Astrocyte (in vitro differentiated cells and primary cell): ENCODE measurements at places on chromosomes 1 and 21. TPM values are rescaled to one million over a fixed set of nuclear protein-coding genes. Genes with fewer than 3 reads are reported as not detected.

DNA sequence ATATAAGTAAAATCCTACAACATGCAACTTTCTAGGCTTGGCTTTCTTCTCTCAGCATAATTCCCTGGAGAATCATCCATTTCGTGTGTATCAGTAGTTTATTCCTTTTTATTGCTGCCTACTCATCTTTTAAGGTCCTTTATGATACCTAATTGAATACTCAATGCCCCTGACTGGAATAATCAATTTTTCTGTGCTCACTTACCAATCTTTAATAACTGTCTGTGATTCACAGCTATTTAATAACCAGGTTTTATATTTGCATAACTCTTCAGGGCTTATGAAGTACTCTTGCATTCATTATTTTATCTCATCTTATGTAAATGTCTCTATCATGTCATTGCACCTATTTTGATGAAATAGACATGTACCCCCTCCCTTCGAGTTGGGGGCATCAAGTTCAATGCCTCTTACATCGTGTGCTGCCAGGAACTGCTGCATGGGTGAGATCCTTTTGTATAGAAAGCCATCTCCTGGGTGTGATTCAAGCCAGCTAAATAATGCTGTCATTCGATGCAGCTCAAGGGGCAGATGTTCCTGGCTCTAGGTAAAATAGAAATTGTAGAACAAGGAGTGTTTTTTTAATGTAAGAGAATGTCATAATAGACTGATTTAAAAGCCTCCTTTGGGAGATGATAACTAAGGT is 222.7 kb downstream of the SLC35F3 start:
- DNase-seq: no peak
- H3K4me3 ChIP-seq: no peak overlapping the region
- H3K27me3 ChIP-seq: no peaks in the 10 kb centered on the region
- no peak overlapping the region for H3K27ac ChIP-seq

DNA sequence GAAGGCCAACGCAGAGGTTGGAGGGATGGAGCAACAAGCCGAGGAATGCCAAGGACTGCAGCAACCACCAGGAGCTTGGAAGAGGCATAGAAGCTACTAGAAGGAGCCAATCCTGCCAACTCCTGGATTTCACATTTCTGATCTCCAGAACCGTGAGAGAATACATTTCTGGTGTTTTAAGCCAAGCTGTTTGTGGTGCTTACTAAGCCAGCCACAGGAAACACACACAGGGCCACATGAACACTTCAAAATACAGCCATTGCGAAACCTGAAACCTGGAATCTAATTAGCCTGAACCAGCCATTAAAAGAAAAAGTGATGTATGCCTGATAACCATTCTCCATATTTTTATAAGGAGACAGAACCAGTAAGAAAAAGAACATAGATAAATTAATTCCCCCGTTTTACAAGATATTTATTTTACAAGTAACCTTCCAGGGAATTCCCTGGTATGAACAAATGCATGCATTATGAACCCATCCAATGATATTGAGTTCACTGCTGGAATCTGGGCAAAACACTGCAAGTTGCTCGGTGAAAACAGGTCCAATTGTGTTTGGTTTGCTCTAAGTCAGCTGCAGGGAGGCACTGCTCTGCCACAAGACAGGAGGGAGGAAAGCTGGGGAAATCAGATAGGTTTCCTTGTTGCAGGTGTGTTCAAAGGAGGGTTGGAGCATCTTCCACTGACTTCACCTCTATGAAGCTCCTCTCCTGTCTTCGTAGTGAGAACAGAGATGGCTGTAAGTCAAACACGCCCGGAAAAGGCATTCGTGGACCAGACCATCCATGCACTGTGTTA is 70.2 kb downstream of the ETS2 start:
- no peaks in the 10 kb centered on the region for H3K36me3 ChIP-seq
- H3K27me3 ChIP-seq: no peaks in the 10 kb centered on the region
- no peak overlapping the region for H3K4me3 ChIP-seq
- no peak overlapping the region for H3K27ac ChIP-seq

DNA sequence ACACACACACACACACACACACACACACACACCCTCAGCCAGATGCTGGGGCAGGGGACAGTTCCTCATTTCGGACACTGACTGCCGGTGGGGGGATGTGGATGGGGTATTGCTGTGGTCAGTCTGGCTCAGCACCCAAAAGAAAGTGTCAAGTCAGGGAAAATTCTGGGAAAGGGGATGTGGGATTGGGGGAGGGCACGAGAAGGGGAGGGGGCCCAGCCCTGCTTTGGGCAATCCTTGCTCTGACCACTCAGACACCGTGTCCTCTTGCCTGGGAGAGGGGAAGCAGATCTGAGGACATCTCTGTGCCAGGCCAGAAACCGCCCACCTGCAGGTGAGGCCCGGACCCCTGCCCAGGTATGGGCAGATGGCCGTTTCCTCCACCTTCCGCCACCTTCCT is at the start of gene C1QC:
C1QC (plus strand) TSS at position 253 of the 400 bp plus-strand sequence. CDS start 391 bp downstream, outside the sequence.
- no peak for DNase-seq
- H3K27me3 ChIP-seq: peaks cover 4% of the 10 kb centered on the region
- H3K36me3 ChIP-seq: no peaks in the 10 kb centered on the region
- H3K27ac ChIP-seq: no peak within 1 kb of the TSS
- H3K4me1 ChIP-seq: peaks cover 3% of the 10 kb centered on the region

DNA sequence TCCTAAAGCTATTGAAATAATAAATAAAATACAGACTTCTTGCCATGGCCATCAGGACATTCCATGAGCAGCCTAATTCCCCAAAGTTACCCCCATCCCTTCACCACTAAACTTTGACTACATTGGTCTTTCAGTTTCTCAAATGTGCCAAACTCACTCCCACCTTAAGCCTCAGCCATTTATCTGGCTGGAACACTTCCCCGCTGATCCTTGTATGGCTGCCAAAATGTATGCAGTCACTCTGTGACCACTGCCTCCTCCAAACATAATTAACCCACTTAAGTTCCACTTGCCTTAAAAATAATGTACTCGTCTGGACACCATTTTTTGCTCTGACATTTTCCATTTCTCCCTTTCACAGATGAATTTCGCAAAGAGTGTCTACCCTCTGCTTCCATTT is 407.4 kb downstream of the NTNG1 start:
- H3K36me3 ChIP-seq: no peaks in the 10 kb centered on the region
- no peaks in the 10 kb centered on the region for H3K27me3 ChIP-seq
- DNase-seq: peak; percentile 66

DNA sequence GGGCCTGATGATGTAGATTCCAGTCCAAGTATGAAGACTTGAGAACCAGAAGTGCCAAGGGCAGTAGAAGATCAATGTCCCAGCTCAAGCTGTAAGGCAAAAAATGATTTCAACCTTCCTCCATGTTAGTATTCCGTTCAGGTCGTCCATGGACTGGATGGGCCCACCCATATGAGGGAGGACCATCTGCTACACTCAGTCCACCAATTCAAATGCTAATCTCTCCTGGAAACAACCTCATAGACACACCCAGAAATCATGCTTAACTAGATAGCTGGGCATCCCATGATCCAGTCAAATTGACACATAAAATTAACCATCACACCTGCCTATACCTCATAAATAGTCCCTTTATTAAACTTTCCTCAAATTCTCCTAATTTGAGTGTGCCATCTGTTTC is 73.3 kb upstream of the NFASC start:
- no peak overlapping the region for H3K4me3 ChIP-seq
- H3K36me3 ChIP-seq: no peaks in the 10 kb centered on the region
- H3K4me1 ChIP-seq: no peaks in the 10 kb centered on the region
- no peak overlapping the region for H3K27ac ChIP-seq
- H3K27me3 ChIP-seq: peaks cover 12% of the 10 kb centered on the region

- no peaks in the 10 kb centered on the region for H3K36me3 ChIP-seq
- H3K27me3 ChIP-seq: peaks cover 36% of the 10 kb centered on the region
- peak; percentile 6 for DNase-seq
- no peak overlapping the region for H3K4me3 ChIP-seq
- H3K4me1 ChIP-seq: no peaks in the 10 kb centered on the region
- H3K27ac ChIP-seq: no peak overlapping the region
These were observed 27.7 kb downstream of the CR1L start for GRCh38 chr1:207672522-207673130.

DNA sequence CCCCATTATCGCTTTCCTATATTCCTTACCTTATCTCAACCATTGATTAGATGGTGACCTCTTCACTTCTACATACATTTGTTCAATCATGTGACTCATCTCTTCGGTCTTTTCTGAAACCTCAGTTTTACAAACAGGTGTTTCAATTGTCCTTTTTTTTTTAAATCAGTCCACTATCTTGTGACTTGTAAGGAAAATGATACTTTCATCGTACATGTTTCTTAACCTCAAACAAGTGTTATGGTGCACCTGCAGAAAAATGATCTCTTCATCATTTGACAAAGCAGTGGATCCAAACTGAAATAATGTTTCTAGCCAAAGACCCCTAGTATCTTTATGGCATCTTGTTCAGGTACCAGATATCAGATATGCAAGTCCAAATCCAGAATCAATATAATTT is 1157.2 kb downstream of the MRPL39 start:
- no peak overlapping the region for H3K27ac ChIP-seq
- no peak overlapping the region for H3K4me3 ChIP-seq
- no peaks in the 10 kb centered on the region for H3K4me1 ChIP-seq
- H3K27me3 ChIP-seq: no peaks in the 10 kb centered on the region

GRCh38 chr1:108592030-108592759 is 32.3 kb downstream of the EEIG2 start:
- no peaks in the 10 kb centered on the region for H3K27me3 ChIP-seq
- no peak overlapping the region for H3K4me3 ChIP-seq
- peaks cover 19% of the 10 kb centered on the region for H3K4me1 ChIP-seq
- H3K27ac ChIP-seq: no peak overlapping the region
- no peaks in the 10 kb centered on the region for H3K36me3 ChIP-seq

GRCh38 chr1:169122976-169123375 is 16.5 kb downstream of the ATP1B1 start:
- no peak overlapping the region for H3K4me3 ChIP-seq
- H3K36me3 ChIP-seq: peaks cover 18% of the 10 kb centered on the region
- H3K27ac ChIP-seq: no peak overlapping the region
- H3K4me1 ChIP-seq: peaks cover 22% of the 10 kb centered on the region
- H3K27me3 ChIP-seq: no peaks in the 10 kb centered on the region
- no peak for DNase-seq

DNA sequence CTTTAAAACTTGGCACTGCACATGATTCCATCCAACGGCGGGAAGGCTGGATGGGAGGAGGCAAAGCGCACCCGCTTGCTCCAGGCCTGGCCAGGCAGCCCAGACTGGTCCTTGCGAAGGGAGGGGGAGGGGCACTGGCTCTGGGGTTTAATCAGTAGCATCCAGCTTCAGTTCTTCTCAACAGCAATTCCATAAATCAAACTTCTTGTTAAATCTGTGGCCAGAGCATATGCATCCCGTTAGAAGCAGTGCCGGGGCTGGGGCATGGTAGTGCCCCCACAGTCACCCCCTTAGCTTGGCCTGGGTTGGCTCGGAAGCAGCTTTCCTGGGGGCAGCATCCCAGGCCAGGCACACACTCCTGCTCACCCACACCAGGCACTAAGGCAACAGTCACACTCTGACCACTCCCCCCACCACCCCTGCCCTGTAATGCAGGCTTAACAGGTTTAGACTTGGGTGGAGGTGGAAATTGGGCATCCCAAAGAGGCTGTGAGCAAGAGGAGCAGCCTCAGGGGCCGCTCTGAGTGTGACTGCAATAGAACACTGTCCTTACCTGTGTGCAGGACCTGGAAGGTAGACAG is 94.1 kb upstream of the CASZ1 start:
- no peaks in the 10 kb centered on the region for H3K36me3 ChIP-seq
- H3K27ac ChIP-seq: no peak overlapping the region

GRCh38 chr1:37100310-37100709 is 66.0 kb upstream of the GRIK3 start:
- no peak overlapping the region for H3K4me3 ChIP-seq
- H3K27ac ChIP-seq: no peak overlapping the region
- no peaks in the 10 kb centered on the region for H3K4me1 ChIP-seq
- DNase-seq: no peak
- no peaks in the 10 kb centered on the region for H3K36me3 ChIP-seq

GRCh38 chr1:29835874-29836273 is 599.6 kb downstream of the PTPRU start:
- no peaks in the 10 kb centered on the region for H3K36me3 ChIP-seq
- peak; percentile 4 for DNase-seq
- no peak overlapping the region for H3K27ac ChIP-seq

DNA sequence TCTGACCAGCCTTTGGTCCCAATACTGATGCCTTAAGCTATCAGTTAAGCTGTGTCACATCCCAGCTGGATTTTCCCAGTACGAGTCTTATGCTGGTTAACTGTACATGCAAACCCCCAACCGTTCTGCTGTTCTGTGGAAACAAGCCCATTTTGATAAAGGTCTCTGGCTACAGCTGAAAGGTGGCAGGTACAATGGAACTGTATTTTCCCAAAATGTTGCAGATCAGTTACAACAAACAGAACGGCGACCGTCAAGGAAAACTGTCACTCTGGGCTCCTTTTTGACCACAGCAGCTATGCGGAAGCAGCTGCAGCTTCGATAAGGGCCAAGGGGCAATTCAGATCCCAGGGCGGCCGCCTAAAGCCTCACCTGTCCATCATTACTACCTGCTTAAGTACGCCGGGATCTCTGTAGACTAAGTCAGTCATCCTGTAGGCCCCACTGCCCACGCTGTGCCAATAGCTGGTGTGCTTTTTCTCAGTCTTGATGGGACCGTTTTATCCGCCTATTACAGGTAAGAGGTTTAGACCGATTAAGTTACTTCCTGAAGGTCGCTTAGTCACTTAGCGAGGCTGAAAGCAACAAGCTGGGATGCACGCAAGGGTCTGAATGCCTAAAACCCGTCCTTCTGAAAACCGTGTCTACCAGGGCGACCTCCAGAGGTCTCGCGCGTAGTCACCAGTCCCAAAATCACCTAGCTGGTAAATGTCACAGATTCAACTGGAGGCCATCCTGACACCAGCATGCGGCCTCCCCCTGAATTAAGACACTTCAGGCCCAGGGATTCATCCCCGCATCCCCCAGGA is 11.1 kb upstream of the RAB42 start:
- H3K4me3 ChIP-seq: peak overlapping the region; percentile 98
- peaks cover 35% of the 10 kb centered on the region for H3K36me3 ChIP-seq
- H3K27ac ChIP-seq: peak overlapping the region; percentile 52
- peak; percentile 29 for DNase-seq

DNA sequence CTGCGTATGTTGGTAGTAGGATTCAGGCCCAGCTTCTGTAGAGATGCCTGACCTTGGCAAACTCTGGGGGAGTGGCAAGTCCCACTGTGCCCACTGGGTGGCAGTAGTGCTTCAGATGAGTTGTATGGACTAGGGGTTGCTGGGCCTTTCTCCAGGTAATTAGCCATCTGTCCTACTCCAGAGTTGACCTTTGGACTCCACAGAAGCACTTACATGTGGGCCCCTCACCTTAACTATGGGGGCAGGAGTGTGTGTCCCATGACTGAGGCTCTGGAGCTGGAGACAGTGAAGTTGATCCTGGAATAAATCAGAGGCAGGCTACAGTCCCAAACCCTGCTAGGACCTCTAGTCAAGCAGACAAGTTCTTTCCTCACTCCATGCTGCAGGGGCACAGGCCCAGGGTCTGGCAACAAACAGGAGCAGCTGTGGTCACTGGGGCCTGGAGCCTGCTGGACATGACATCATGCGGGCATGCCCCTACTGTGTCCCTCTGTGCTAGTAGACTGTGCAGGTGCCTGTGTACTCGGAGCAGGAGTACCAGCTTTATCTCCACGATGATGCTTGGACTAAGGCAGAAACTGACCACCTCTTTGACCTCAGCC is 4.6 kb downstream of the DMAP1 start:
- no peak for DNase-seq
- H3K4me1 ChIP-seq: peaks cover 12% of the 10 kb centered on the region
- peaks cover 14% of the 10 kb centered on the region for H3K36me3 ChIP-seq
- no peaks in the 10 kb centered on the region for H3K27me3 ChIP-seq

Gene CYYR1
- 3.3 and 4.7 TPM in 2 replicates for total RNA-seq

Gene RXFP4
- total RNA-seq: not detected in 2 replicates

Gene PEAR1
- 8.5 and 17.3 TPM in 2 replicates for total RNA-seq

Gene PARS2
- 4.8 and 5.4 TPM in 2 replicates for total RNA-seq

Gene CDK11A
- 30.3 and 35.3 TPM in 2 replicates for total RNA-seq
